Spinal cord (tissue), 10 donors: ENCODE measurements at places on chromosomes 11 and 22.

GRCh38 chr11:123406441-123407129 is 23.5 kb upstream of the GRAMD1B start:
- DNase-seq, result no peak

DNA sequence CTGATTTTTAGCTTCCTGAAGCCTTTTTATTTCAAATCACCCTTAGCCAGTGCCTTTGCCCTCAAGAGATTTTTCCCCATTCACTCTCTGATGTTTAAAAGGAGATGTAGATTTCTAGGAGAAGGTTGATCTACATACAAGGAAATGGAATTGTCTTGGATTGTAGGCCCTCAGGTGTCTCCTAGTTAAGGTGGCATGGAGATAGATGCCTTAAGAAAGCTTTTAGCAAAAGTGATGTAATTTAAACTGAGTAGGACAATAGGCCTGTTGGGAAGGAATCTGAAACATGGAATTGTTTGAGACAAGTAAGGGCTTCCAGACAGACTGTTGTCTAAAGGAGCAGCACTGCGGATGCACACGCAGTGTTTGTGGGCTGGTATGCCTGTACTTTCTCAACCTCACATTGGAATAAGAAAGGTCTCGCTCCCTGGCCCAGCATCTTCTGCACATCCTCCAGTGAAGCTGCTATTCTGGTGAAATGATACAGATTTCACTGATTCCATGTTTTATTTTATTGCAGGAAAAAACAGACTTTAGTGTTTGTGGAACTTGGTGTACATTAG is 69.8 kb upstream of the SLC25A18 start:
- DNase-seq, result no peak

DNA sequence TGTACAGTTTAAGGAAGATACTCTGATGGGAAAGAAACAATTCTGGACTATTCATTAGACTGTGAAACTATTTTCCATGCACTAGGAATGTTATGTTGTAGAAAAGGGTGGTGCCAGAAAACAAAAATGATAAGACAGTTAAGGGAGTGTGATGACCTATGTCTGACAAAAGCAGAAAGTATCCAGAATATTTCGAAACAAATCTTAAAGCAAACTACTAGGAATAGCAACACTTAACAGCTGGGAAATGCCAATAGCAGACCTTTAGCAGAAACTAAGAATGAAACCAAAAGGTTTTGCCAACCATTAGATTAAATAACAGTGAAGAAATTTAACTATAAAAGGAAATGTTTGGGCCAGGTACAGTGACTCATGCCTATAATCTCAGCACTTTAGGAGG is 3.3 kb upstream of the ARHGAP20 start:
- DNase-seq, result no peak

DNA sequence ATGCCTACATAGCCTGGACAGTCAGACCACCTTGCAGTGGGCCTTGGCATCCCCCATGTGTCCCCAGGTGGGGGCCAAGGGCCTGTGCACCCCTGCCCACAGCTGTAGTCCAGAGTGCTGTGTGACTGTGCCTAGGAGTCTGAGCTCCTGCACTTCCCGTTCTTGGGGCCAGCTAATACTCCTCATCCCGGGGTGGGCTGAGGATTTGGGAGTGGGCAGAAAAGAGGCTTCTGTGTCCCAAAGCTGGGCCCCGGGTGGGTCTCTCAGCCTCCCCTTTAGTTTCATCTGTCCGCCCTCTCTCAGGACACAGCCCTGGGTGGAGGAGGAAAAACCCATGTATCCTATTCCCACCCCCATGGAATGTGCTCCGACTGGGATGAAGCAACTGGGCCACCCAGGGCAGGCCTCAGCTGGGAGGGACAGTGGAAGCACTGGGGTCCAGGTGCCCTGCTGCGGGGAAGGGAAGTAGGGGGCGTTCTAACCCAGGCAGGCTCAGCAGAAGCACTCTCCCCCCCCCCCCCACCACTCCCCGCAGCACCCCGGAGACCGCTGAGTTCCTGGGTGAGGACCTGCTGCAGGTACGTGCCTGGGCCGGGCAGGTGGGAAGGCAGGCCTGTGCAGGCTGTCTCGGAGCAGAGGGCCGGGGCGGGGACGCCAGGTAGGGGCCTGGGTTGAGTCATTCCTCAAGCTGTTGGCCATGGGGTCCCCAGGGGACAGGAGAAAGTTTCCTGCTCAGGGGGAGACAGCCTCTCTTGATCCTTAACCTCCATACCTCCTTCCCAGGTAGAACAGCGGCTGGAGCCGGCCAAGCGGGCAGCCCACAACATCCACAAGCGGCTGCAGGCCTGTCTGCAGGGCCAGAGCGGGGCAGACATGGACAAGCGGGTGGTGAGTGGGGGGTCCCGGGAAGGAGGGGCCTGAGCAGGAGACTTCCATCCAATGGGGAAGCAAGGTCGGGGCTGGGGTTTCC is 1.4 kb downstream of the SH3BP1 start:
- DNase-seq, result no peak

DNA sequence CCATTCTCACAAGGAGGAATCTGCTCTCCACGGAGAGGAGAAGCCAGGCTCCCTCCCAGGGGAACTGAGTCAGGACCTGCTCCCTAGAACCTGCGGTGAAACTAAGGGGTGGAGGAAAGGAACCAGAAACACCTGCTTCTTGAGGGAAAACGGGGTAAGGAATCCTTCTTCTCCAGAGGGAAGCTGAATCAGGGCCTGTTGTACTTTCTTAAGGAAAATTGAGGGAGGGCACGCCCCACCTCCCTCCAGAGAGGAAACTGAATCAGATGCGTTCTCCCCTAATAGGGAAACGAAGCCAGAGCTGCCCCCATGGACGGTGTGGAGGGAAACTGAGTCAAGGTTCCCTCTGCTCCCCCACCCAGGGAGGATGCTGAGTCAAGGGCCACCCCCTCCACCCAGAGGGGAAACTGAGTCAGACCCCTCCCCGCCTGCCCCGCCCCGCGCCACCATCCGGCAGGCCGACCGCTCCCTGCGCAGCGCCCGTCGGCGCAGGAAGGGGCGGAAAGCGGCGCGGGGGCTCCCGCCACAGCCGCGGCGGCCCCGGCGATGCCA is 393 bp downstream of the RELA start:
- DNase-seq, result no peak

- no peak for DNase-seq
These were observed 42.7 kb upstream of the NRIP3 start for GRCh38 chr11:9046481-9046880.

DNA sequence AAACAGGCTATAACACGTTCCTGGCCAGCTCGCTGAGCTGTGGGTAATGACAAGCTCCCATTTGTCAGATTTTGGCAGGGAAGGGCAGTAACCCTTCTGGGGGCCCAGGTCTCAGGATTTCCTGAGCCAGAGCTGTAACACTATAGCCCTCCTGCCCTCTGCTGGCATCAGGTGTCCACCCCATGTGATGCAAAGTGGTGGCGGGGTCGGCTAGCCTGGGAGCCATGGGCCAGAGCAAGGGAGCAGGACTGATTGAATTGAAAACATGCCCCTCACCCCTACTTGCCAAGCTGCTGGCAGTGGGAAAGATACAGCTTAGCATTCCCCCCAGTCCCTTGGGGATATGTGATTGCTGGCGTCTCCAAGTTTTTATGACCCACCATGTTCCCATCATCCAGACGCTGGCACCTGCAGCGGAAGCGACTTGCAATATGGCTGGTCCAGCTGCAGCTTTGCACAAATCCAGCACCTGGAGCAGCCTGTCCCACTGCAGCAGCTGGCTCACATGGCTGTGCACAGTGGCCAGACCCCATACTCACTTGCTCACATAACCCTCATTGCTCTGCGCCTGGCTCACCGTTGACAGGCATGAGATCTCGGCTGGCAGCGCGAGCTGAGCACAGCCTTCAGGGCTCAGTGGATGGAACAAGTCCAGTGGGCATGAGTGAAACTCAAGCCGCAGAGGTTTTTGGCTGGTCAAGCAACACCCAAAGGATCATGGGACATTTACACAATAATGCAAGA is 1147.8 kb downstream of the JRKL start:
- DNase-seq, result no peak

DNA sequence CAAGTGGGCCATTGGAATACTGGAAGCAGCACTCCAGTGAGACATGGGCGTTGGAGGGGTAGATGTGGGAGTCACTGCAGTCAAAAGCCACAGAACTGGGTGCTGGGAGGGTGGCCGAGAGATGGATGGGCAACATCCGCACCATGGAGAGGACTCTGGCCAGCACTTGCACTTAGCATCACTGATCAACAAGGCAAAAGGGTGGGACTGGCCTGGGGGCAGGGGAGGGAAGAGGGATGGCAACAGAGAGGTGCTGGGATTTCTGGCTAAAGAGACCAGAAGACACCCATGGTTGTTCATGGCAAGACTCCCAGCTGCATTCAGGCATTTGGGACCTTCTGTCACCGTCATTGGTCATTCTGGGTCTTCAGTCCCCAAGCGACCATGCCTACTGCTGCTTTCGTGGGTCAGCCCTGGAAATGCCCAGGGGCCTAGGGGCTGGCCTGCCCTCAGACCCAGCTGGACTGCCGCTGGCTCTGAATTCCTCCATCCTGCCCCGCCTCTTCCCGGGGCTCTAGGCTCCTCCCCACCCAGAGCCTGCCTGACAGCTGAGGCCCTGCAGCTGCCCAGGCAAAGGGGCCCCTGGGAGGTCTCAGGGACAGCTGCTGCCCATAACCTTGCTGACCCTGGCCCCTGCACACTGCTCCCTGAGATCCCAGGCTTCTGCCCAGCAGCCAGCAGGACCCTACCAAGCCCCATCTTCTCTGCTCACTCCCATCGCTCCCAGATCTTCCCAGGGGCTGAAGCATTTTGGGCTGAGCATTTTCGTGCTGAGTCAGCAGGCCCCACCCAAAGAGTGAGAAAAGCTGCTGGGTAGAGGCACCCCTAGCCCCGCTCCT is 13.0 kb upstream of the CDC42EP2 start:
- DNase-seq, result no peak

DNA sequence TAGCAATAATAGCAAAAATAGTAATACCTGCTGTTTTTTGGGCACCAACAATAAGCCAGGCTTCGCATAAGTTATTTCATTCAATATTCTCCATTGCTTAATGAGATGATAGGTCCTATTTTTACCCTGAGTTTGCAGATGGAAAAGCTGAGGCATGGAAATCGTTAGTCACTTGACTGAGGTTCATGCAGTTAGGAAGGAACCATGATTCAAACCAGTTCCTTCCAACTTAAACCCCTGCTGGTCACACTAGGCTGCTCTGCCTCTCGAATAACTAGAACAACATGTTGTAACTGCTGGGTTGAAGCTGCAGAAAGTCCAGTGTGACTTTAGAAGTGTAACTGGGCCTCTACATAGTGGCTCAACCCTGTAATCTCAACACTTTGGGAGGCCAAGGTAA is 69.3 kb downstream of the SEZ6L start:
- DNase-seq, result no peak

DNA sequence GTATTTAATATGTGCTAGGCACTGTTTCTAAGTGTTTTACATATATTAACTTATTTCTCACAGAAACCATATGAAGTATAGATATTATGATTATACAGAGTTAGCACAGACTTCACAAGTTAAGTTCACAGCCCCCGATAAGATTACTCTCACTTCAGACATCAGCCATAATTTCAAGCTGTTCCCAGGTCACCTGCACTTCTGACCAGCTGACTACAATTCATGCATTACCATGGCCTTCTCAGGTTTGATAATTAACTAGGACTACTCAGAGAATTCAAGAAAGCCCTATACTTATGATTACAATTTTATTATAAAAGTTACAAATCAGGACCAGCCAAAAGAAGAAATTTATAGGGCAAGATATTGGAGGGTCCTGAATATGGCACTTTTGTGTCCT is 68.2 kb upstream of the RRM1 start:
- no peak for DNase-seq

- DNase-seq, result no peak
These were observed 71.4 kb downstream of the CTSC start for GRCh38 chr11:88266157-88266556.

GRCh38 chr11:92501066-92501739 is 276.6 kb downstream of the FAT3 start:
- no peak for DNase-seq

DNA sequence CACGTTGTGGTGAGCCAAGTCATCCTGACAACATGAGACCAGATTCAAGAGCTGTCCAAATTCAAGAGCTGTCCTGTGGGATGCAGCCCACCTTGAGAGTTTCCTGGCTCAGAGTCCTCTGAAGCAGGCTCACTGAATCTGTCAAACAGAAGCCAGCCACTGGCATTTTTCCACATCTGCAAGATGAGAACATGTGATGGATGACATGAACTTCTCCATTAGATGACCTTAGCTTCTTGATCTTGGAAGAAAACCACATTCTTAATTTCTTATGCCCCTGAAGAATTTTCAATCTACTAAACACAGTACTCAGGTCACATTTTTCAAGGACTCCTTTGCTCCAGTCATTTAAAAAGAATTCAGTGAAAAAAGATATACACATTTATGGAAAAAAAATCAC is 291.0 kb downstream of the GUCY1A2 start:
- no peak for DNase-seq

GRCh38 chr11:115215694-115216617 is 288.3 kb downstream of the CADM1 start:
- peak; percentile 11 for DNase-seq

GRCh38 chr11:114190630-114191029 is 105.6 kb upstream of the NNMT start:
- no peak for DNase-seq

- DNase-seq, result no peak
These were observed 4.0 kb downstream of the DEAF1 start for GRCh38 chr11:690738-691633.

- DNase-seq, result no peak
These were observed 52.8 kb upstream of the LDLRAD3 start for GRCh38 chr11:35891096-35891495.

DNA sequence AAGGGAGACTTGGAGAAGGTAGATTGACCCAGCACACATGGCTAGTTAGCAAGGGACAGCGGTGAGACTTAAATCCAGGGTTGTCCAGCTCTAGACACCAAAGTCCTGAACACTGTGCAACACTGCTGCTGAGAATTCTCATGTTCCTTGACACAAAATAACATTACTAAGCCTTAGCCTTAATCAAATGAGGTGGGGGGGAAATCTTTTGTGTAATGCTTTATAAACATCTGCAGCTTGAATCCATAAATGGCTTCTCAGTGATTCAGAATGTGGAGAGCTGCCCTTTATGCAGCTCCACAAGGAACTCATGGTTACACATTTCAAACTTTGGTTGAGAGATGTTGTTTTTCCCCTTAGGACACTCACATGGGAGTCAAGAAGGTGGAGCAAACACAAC is 80.0 kb downstream of the CD44 start:
- no peak for DNase-seq

DNA sequence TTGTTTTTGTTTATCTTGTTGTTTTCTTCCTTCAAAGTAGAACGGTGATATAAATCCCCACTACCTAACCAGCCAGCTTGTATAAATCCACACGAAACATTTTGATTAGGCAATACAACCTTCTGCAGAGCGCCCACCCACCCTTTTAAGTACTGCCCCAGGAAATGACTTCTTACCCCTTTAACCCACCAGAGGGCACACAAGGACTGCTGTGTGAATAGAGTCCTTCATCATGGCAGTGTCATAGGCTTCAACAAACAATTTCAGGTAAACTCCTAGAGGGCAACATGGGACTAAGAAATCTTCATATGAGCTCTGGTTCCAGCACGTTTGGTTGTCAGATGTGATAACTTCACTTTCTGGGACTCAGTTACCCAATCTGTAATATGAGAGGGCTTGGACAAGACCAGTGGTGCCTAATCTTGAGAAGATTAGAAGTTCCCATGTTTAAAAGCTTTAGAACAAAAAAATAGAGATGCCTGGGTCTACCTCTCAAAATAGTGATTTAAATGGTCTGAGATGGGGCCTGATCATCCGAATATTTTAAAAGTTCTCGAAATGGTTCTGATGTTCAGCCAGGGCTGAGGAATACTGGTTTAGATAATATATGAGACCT is 56.1 kb downstream of the PIWIL4 start:
- DNase-seq, result peak; percentile 48

- DNase-seq, result no peak
These were observed 77.4 kb upstream of the WNT7B start for GRCh38 chr22:46054091-46055073.
